NCI-H1105 (cell line): ENCODE measurements at places on chromosomes 2 and 18.

DNA sequence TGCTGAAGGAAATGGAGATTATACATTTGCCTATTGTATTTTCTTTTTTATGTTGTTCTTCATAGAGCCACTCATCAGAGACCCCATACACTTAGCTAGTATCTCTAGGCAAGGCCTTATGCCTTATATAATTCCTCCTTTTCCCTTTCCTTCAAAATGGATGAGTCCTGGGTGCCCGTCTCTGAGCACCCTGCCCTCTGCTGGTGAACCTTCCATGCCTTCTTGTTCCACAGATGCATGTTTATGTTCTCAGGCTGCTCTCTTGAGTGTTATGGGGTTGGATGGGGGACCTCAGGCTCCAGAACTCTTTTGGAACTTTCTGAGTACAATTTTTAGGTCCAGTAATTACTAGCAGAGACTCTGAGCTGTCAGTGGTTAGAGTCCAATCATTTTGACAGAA is 368.6 kb upstream of the SPRED2 start:
- no peak for DNase-seq

GRCh38 chr2:101435001-101435862 is 39.7 kb downstream of the RFX8 start:
- DNase-seq = no peak

DNA sequence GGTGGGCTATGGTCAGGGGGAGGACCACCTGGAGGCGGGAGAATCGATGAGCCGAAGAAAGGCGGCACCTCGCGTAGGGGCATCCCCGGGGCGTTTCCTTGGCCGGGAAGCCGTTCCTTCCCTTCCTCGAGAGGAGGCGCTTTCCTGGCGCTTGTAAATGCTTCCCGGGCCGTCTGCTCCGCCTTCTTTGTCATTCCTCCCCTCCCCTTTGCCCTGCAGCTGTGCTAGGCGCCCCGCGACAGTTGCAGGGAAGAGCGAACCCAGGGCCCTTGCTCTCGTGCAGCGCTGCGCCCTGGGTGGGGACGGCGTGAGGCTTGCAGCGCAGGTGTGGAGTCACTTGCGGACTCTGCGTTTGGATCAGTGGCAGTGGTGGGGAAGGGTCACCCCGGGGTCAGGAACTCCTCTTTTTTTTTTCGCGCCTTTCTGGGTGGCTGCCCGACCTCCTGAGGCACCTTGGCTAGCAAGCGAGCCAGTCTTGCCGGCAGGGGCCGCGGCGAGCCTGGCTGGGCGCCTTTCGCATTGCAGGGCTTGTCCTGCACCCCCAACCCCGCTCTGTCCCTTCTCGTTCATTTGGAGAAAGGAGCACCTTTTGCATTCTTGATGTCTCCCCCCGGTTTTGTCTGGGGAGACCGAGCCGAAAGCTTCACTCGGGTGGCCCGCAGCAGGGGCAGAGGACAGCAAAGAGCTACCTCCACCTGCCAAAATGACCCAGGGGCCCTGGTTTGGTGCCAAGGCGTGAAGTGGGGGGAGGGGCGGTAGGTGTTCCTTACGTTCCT is 858 bp downstream of the KCNS3 start:
- peak; percentile 67 for DNase-seq

DNA sequence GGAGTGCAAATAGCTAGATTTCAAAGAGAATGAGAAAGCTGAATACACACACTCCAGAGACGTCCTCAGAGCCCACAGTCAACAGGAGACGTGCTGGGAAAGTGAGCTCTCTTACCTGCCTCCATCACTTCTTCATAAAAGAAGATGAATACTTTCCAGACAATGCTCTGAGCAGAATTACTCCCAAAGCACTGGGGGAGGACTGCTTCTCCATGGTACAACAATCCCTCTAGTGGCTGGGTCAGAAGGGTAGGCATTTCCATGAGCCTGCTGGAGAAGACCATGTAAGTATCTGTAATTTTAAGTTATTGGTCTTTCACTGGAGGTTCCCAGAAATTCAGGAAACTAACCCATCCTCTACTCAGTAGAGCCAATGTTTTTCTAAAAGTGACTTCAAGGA is 190.3 kb downstream of the RBM43 start:
- DNase-seq = no peak

DNA sequence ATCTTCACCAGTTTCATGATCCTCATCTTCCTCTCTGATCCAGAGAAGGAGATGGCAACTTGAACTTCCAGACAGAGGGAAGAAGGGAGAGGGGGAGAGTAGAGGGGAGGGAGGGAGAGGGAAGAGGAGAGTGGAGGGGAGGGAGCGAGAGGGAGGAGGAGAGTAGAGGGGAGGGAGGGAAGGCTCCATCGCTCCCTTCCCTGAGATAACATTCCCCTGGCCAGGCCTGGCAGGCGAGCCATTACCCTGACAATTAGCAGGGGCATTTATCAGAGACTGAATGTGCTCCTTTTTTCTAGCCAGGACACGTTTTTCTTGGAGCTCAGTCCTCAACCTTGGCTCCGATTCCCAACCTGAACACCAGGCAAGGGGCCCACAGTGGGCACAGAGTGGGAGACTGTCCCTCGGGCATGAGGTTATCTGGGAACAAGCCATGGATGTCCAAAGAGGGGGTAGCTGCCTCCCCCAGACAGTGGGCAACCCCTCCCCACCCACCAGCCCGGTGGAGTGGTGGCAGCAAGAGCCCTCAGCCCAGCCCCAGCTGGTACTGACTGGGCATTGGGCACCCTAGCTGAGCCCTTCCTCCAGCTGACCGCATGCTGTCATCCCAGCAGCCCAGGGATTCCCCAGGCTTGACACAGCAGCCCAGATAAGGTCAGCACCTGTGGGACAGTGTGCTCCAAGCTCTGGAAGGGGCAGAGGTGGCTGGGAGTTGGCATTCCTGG is 81.8 kb downstream of the TNS1 start:
- DNase-seq = no peak

- no peak for DNase-seq
Observed at GRCh38 chr18:12421732-12422131, 14.0 kb downstream of the PRELID3A start.

GRCh38 chr2:61478086-61478485 is 7.2 kb upstream of the USP34 start:
- no peak for DNase-seq

- no peak for DNase-seq
Observed at GRCh38 chr2:146392186-146392585, 1452.6 kb upstream of the ACVR2A start.

GRCh38 chr2:101608408-101609310 is 88.8 kb upstream of the MAP4K4 start:
- DNase-seq = no peak

DNA sequence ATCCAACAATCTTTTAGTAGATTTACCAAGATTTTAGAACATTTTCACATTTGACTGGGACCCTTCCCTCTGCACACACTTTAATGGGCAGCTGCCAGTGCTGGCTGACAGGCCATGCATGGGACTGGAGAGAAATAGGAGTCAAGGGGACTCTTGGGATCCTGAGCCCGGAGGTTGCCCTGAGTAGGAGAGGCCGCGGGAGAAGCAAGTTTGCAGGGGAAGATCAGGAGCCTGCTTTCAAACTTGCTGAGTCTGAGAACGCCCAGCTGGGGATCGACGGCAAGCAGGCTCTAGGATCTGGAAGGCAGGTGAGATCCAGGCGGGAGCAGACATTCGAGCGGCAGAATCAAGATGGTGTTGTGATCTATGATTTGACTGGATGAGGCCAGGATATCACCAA is 186.1 kb downstream of the HDAC4 start:
- DNase-seq = no peak

- no peak for DNase-seq
Observed at GRCh38 chr18:27616324-27616723, 431.2 kb upstream of the CHST9 start.

GRCh38 chr2:30753630-30754029 is 53.6 kb downstream of the CAPN13 start:
- no peak for DNase-seq

GRCh38 chr2:13917958-13918357 is 714.6 kb upstream of the LRATD1 start:
- no peak for DNase-seq

DNA sequence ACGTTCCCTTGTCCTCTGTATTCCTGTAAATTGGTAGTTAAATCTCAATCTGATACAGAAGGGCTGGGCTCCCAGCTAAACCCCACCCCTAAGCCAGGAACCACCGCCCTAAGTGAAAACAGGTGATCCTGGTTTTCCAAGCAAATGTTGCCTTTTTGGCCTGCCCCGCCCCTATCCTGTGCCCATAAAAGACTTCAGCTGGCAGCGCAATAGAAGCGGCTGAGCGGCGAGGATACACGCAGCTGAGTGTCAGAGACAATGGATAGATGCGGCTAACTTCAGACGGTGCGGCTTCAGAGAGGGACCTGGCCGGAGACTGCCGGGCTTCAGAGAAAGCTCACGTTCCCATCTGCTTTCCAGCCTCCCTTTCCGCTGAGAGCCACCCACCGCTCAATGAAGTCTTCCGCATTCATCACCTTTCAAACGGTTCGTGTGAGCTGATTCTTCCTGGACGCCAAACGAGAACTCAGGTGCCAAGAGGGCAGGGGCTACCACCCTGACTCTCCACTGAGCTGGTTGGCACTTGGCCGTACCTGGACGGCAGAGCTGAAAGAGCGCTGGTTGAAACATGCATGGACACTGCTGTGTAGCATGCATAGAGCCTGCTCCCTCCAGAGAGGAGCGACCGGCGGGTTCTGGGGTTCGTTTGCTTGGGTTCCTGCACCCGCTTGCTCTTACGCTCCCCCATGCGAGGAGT is 49.5 kb upstream of the POLE4 start:
- DNase-seq = no peak

- DNase-seq = no peak
Observed at GRCh38 chr18:23146861-23147469, 11.7 kb downstream of the CABLES1 start.

DNA sequence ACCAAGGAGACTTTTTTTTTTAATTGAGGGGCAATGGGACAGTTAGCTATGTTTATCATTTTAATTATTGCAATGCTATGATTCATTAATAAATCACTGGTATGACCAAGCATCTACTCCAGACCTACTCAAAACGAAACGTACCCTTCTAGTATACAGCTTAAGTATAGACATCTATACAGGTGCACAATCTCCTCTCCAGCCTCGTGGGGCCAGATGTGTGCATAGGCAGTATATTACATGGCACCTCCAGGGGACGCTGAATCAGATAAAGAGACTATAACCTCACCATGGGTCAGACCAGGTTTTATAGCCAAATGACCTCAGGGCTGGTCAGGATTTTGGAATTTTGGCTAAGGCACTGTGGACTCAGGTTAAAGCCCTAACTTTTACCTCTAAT is 86.6 kb downstream of the SS18 start:
- no peak for DNase-seq

- DNase-seq = no peak
Observed at GRCh38 chr2:122682356-122682755, 926.9 kb downstream of the TSN start.

DNA sequence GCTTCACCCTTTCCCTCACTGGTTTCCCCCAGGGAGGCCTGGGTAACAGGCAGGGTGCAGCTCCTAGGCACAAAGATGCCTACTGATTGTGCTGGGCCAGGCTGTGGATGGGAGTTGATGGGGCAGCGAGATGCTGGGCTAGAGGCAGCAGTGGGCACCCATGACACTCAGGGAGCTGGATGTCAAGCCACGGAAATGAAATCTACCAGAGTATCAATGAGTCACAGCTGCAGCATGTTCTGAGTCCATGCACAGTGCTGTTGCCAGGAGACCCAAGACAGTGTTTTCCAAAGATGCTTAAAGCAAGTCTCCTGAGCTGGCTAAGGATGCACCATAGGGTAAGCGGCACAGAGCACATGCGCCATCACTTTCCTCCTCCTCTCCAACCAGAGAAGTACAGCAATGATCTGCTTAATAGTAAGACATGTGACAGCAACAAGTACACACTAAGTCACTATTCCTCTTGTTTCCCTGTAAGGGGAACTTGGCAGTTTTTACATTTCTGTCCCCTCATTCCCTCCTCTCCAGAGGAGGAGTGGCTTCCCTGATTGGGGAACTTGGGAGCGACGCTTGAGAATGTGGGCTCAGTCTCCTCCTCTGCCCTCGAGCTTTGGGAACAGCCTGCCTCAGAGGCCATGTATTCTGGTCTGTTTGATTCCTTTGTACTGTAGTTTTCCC is 57.2 kb downstream of the CDC42EP3 start:
- no peak for DNase-seq

GRCh38 chr2:88690591-88691338 is 708 bp upstream of the RPIA start:
- DNase-seq = no peak

- no peak for DNase-seq
Observed at GRCh38 chr2:142974288-142975024, 97.0 kb downstream of the KYNU start.

- DNase-seq = no peak
Observed at GRCh38 chr2:60899230-60899891, 18.0 kb downstream of the REL start.

GRCh38 chr18:62329691-62330454 is 4.8 kb downstream of the TNFRSF11A start:
- DNase-seq = no peak

GRCh38 chr2:203685081-203685621 is 21.3 kb upstream of the CD28 start:
- no peak for DNase-seq

DNA sequence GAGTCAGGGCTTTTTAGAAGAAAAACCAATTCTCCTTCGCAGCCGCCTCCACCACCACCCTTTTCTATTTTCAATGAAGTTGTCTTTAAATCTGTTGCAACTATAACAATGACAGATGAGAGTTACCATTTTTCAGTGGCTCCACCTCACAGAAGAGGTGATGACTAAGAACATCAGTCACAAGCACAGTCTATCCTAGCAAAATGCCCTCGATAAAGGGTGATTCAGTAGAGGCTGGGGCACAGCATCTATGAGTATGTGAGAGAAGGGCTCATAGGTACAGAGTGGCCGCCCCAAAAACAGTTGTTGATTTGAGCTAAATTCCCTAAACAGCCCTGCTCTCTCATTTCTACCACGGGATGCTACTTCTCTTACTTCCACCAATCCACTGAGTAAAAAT is 310.8 kb upstream of the MGAT5 start:
- no peak for DNase-seq

GRCh38 chr2:237171396-237171795 is 85.7 kb downstream of the COPS8 start:
- DNase-seq = no peak

GRCh38 chr2:36452260-36452659 is 96.7 kb downstream of the CRIM1 start:
- DNase-seq = no peak

- no peak for DNase-seq
Observed at GRCh38 chr2:224400886-224401632, 848 bp downstream of the FAM124B start.

- no peak for DNase-seq
Observed at GRCh38 chr18:35443434-35443833, 54.3 kb downstream of the INO80C start.

DNA sequence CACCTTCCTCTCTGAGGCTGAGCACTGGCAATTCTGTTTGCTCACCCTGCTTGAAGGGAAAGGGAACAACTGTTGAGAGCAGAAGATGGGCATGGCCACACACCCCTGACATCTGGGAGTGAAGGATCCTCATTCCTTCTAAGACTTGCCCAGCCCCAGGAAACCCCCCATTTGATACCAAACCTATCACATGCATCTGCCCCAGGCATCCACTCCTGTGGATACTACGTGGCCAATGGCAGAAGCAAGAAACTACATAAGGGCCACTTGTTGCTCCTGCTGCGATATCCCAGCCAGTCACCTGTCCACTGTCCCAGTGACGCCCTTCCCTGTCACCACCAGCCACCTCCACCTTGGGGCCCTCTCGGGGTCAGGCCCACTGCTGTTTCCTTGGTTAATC is 185.2 kb downstream of the SMAD2 start:
- no peak for DNase-seq
